Esophagus squamous epithelium (tissue), 5 donors: ENCODE measurements at places on chromosomes 2 and 18. TPM values are rescaled to one million over a fixed set of nuclear protein-coding genes. Genes with fewer than 3 reads are reported as not detected.

GRCh38 chr2:27379836-27380625 lies 503 bp downstream of the ZNF513 start:
- DNase-seq: peak; percentile 41

GRCh38 chr18:53225567-53226325 lies 885.7 kb downstream of the DCC start:
- DNase-seq: no peak

GRCh38 chr2:19409046-19409445 lies 50.6 kb upstream of the OSR1 start:
- DNase-seq: no peak

GRCh38 chr18:32275221-32275620 lies 85.4 kb downstream of the MEP1B start:
- no peak for DNase-seq

The CCDC141 gene
- 3.1 TPM for total RNA-seq

DNA sequence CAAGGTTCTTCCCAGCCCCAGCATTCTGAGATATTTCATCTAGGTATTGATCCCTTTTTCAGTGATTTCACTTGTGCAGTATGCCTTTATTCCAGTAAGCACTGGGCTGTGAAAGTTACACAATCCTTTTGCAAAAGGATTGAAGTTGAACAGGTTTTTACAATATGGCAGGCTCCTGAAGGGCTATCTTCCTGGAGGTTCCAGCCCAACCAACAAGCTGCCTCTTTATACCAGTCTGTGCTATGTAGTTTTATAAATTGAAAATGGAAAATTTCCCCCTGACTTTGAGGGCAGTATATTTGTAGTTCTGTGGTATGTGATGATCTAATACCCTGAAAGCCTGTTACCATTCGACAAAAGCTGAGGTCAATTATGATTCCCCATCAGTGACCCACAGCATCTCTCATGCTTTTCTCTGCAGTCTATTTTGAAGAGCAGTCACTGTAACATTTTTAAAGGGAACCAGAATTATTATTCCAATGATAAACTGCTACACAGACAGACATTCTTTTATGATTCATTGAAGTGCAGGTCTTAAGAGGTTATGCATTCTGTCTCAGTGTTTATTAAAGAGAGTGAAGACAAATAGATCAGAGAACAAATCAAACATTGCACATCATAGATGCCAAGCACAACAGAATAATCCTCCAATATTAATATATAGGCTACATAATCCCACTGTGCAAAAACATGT lies 35.2 kb upstream of the STPG4 start:
- DNase-seq: no peak

DNA sequence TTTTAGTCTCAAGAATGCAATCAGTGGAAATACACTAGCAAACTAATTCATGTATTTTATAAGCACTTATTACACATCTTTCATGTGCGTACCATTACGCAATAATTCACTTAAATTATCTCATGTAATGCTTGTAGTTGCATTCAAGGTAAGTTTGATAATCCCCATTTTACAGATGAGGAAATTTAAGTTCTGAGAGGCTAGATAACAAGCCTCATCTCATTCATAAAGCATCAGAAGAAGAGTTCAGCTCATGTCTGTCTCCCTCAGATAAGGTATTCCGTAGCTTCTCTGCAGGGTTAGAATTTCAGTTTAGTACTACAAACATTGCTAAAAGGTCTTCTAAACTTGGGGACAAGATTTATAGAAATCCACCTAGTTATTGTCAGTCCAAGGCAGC lies 47.8 kb downstream of the HNMT start:
- no peak for DNase-seq

The TMEM237 gene
- 25.9 TPM for total RNA-seq

GRCh38 chr2:100692381-100692780 lies 127.6 kb upstream of the NPAS2 start:
- no peak for DNase-seq

GRCh38 chr2:207156451-207157161 lies 9.1 kb downstream of the KLF7 start:
- DNase-seq: no peak

DNA sequence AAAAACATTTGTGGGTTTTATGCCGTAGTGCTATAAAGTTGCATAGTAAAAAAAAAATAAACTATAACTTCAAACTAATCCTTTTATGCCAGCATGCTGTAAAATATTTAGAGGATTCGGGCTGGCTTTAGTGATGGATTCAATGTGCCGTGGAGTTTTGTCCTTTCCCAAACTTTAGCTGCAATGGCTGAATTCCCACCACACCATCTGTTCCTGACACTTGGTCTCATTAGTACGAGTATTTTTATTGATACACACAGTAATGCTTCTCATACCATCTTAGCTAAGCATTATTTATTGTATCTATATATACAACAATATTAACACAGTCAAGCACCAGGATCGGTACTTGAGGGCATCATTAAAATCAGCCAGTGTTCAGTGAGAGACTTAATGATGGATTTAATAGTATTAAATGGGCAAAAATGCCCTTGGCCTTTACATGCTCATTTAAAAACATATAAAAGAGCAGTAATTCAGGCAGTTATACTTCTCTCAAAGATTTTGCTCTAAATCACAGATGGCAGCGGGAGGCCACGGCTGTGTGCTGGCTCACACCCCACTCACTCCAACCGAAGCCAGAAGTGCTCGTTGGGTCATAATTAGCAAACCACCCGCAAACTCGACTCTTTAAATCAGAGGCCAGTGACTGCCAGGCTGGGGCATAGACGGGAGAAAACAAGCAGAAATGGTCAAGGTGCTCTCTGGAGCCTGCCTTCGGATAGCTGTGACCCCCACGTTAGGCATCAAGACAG lies 297.0 kb upstream of the REV1 start:
- DNase-seq: no peak

- DNase-seq: no peak
Observed at GRCh38 chr2:147425437-147426029, 419.3 kb upstream of the ACVR2A start.

The FBXO15 gene
- 0.19 TPM for total RNA-seq

GRCh38 chr2:162732946-162733698 lies 105.4 kb downstream of the KCNH7 start:
- DNase-seq: no peak

DNA sequence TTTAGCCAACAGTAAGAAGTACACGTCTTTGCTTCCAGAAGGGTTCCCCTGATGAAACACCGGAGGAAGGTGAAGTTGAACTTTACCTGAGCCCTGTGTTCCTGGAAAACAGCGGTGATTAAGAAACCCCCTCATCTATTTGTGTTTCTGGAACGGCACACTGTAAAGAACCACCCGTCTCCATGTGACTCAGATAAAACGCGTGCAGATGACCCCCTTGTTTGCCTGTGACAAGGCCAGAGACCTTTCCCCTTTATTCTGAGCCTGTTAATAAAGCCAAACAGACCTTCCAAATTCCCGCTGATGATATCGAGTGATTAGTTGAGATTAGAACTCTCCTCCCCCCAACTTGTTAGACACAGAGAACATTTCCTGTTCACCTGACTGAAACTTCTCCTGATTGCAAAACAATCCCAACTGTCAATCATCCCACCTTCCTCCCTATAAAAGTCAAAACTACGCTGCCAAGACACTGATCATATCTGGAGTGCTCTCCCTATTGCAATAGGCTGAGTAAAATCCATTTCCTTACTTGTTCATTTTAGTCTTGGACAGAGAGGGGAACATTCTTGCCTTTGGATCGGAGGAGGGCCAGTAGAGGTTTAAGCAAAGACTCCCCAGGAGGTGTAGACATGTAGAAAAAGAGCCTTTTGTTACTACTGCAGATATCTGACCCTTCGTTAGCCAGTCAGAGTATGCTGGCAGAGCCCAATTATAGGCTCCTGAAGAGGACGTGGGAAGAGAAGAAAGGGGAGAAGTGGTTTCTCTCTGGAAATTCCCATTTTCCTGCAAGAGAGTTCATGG lies 914 bp upstream of the IWS1 start:
- no peak for DNase-seq

- DNase-seq: no peak
Observed at GRCh38 chr2:134070281-134070741, 183.6 kb upstream of the MGAT5 start.

The ALPI gene
- not detected for total RNA-seq

DNA sequence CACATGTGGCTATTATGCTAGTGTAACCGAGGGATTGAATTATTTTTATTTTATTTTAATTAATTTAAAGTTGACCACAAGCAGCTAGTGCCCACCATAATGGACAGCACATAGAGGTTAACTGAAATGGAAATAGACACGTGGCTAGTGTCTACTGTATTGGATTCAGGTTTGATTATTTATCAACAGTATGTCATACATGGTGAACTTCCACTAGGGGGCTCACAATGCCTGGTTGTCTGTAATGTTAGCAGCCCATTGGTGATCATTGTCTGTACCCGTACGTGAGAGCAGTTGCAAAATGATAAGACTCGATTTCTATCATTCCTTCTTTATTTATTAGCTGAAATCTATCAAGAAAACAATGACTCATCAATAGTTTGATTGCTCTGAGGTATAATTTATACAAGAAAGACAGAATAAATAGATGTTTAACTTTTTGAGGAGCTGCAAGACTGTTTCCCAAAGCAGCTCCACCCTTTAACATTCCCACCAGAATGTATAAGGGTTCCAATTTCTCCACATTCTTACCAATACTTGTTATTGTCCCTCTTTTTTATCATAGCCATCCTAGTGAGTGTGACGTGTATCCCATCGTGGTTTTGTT lies 76.5 kb downstream of the CYBRD1 start:
- no peak for DNase-seq

DNA sequence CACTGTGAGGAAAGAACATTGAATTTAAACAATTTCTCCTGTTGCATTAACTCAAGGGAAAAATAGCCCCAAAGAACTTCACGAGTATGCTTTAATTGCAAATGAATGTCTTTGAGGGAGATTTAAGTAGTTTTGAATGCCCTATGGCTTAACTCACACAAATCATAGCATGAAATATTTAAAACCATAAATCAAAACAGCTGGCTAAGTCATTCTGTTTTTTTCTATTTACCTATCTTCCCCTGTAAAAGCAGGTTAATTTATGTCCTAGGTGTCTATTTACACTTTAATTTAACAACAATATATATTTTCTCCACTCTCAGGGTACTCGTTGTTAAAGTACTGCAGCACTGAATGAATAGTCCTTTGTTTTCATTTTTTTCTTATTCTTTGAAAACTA lies 118.8 kb upstream of the PIEZO2 start:
- no peak for DNase-seq

GRCh38 chr2:180625006-180625844 lies 355.2 kb upstream of the UBE2E3 start:
- no peak for DNase-seq

DNA sequence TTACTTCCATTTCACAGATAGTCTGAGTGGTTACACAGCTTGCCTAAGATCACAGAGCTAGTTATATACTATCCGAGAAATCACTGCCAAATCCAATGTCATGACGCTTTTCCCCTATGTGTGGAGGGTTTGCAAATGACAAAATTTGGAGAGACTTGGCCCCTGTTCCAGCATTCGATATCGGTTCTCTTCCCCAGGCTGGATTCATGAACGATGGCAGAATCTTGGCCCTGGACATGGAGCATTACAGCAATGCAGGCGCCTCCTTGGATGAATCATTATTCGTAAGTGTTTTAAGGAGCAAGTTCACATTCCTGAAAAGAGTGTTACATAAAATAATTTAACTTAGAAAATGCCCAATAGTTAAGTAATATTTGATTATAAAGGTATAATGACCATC lies 55.1 kb downstream of the AOX1 start:
- DNase-seq: no peak

DNA sequence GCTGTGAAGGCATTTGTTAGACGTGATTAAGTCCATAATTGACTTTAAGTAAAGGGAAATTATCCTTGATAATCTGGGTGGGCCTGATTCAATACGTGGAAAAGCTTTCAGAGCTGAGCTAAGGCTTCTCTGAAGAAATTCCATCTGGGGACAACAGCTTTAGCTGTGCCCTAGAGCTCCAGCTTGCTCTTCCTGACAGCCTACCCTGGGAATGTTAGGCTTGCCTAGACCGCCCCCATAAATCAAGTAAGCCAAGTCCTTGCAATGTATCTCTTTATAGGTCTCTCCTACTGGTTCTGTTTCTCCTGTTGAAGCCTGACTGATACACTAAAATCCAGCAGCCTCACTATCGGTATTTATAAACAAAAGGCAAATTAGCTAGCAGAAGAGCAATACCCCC lies 160.0 kb downstream of the STK39 start:
- DNase-seq: no peak

DNA sequence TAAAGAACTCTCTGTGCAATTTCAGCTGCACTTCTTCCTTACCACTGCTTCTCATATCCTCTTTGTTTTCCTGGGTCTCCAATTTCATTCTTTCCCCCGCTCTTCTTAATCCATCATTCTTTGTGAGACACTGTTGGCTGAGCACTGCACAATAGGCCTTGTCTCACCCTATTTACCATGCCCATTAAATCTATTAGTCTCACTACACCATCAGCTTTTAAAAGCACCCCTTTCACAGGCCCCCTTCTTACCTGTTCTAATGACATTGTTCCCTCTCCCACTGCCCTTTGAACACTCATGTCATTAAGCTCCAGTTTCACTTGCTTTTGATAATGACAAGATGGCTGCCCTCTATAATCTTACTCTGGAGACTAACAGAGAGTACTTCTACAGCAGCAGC lies 404.1 kb upstream of the ACVR2A start:
- no peak for DNase-seq

The LRRFIP1 gene
- total RNA-seq: 88.1 TPM
